ENCODE measurements at places on chromosomes 2 and 18.

GRCh38 chr2:220129391-220129790 is 502.0 kb downstream of the SLC4A3 start:
- no peak for DNase-seq

- DNase-seq, result no peak
Measured at GRCh38 chr2:167759531-167759930, 487.9 kb downstream of the STK39 start.

DNA sequence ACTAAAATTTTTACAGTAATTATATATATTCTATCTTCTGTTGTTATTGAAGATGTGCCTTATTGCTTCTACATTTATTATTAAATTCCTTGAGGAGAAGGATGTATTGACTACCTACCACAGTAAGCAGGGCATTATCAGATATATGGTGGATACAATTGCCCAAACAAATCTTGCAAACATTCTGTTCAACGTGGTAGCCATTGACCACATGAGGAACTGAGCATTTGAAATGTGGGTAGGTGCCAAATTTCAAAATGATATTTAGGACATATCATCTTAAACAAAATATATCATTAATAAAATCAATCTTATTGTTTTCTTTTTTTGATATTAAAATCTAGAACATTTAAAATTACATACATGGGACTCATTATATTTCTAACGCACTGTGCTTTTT is 11.1 kb downstream of the SCN3A start:
- DNase-seq, result no peak

DNA sequence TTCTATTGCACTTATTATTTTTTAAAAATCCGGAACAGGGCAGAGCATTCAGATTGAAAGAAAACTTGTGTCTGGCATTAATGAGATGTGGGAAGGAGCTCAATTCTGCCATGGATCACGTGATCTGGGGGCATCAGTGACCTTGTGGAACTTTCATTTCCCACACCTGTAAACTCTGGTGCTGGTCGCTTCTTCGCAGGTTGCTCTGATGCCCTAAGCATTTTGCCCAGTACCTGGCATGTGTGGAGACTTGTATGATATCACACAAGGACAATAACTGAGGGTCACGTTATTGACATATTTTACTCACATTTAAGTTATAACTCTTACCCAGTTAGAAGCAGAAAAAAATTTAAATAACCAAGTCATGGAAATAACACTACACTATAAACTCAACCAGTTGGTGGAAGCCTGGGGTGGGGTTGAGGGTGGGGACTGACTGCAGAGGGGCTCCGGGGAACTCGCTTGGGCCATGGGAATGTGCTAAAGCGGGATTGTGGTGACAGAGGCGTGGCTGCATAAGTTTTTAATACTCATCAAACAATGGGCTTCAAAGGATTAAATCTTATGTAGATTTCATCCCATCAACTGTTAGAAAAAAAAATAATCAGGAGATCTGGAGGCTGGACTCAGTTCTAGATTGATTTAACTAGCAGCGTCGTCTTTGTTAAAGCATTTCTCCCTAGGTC is 36.5 kb downstream of the ST3GAL5 start:
- DNase-seq, result no peak

Measured in CD4-positive, alpha-beta T cell treated with Interleukin-15 for 1 hour (primary cell).